CD4-positive, alpha-beta T cell treated with Interleukin-21 for 1 hour (primary cell): ENCODE measurements at places on chromosomes 5 and 9.
A peak's percentile ranks its signal among the peaks of the same experiment; 100 is the strongest.

DNA sequence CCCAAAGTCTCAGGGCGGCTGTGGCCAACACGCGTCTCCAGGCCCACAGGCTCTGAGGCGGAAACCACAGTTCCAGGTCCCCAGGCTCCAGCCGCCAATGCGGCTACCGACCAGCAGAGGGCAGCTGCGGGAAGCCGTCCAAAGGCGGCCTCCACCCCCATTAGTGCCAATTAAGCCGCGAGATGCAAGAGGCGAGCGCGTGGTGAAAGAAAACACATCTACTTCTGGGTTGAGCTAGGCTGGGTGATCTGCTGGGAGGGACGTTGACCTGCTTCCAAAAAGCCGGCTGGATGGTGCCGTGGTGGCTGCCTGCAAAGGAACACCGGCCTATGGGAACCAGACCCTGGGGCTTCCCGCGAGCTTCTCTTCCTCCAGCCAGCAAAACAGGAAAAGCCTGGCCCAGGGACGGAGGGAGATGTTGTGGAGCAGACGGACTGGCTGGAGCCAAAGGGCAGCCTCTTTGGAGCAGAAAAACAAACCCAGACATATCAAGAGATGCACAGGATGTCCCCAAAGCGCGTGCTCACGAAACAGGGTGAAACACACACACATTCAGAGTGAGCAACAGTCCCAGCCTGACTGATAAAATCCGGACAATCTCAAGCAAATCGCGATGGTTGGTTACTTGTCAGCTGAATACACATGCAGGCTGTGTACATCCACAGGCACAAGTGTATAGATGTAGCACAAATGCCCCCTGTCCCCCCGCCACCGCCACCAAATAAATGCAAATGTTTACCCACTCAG, 187.1 kb upstream of the BRINP1 start:
- DNase-seq: peak; percentile 14

GRCh38 chr5:6455571-6456200, 7.0 kb downstream of the UBE2QL1 start:
- no peak for DNase-seq

GRCh38 chr5:129906177-129906887, 2.1 kb downstream of the CHSY3 start:
- DNase-seq: no peak

DNA sequence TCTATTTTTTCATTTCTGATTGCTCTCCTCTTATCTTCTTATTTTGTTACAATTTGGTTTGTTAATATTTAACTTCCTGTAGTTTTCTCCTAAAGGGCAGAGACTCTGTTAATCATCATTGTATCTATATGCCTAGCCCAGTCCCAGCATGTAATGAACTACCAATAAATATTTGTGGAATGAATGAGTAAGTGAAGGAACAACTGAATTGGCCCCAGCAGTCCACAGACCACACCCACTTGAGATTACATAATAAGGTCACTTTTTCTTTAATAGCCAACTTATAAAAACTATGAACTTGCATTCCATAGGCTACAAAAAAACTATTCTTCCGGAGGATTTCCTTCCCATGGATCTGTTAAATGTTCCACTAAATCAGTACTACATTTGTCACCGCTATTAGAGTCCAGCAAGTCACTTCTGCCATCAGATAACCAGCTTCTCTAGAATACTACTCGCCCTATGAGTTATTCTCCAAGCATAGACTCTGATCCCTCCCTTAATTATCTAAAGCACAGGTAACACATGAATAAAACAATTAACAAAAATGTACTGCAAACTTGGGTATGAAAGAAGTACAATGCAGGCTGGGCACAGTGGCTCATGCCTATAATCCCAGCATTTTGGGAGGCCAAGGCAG, 27.5 kb upstream of the TNPO1 start:
- DNase-seq: no peak
